ENCODE measurements at places on chromosomes 2 and 18. TPM values are rescaled to one million over a fixed set of nuclear protein-coding genes. Genes with fewer than 3 reads are reported as not detected.

The SERPINB10 gene
- not detected for total RNA-seq

The CCDC102B gene
- 10.4 TPM for total RNA-seq

GRCh38 chr18:34710934-34711333 is 836 bp downstream of the DTNA start:
- peak; percentile 85 for DNase-seq

DNA sequence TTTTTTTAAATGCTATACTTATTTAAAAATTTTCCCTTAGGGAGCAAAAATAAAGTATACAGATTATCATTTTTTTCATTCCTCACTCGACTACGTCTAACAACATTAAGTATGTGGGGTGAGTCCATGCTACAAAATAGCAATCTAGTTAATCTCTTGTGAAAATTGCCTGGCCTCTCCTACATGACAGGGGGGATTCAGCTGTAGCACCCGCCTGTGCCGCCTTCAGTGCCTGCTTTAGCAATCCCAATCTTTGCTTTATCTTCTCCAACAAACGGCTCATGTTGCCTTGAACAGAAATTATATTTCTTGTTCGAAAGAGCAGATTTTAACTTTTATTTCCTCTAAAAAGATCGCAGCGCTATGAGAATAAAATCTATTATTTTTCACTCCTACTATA is 2.4 kb upstream of the SOX11 start:
- DNase-seq = no peak

DNA sequence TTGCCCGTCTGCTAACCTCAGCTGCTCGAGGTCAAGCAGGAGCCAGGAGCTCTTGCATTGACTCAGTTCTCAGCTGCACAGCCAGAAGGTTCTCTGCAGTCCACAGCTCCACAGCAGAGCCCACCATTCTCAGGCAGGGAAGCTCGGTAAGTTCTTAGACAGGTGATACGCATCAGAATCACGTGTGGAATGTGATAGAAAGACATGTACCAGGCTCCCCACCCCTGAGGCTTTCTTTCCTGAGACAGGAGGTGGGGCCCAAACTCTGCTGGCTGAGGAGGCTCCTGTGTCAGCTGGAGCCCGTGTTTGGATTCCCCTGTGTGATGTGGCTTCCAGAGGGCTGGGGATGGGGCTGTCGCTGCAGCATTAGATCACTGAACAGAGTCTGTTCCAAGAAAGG is 28.0 kb downstream of the DIPK1C start:
- no peak for DNase-seq

GRCh38 chr2:166632616-166633015 is 138.6 kb upstream of the SCN7A start:
- peak; percentile 58 for DNase-seq

The CD8B2 gene
- total RNA-seq = not detected

GRCh38 chr2:105313877-105314276 is 15.7 kb downstream of the TGFBRAP1 start:
- DNase-seq = no peak

DNA sequence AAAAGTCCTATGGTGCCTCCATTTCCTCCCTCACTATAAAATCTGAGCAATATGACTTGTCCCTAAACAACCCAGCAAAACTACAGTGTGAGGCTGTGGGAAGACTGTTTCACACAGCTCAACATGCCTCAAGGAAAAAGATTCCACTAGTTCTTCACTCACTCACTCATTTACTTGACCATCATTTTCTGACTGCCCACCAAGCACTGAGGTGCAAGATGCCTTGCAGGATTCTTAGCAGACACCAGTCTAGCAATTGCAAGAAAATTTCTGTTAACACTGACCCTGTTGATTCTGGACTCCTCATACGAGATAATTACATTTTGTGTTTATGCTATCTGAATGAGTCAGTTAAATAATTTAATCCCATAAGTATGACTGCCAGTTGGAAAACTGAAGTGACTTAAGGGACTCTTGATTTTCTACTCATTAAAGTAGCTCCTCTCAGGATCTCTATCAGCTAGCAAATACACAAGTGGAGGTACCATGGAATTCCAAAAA is 51.9 kb upstream of the PCBP1 start:
- peak; percentile 56 for DNase-seq

The THSD7B gene
- 0.32 TPM for total RNA-seq

GRCh38 chr2:129936334-129936934 is 43.0 kb upstream of the RAB6C start:
- DNase-seq = peak; percentile 11

GRCh38 chr18:50281972-50282520 is 723 bp upstream of the MBD1 start:
- DNase-seq = no peak

The ALK gene
- not detected for total RNA-seq

DNA sequence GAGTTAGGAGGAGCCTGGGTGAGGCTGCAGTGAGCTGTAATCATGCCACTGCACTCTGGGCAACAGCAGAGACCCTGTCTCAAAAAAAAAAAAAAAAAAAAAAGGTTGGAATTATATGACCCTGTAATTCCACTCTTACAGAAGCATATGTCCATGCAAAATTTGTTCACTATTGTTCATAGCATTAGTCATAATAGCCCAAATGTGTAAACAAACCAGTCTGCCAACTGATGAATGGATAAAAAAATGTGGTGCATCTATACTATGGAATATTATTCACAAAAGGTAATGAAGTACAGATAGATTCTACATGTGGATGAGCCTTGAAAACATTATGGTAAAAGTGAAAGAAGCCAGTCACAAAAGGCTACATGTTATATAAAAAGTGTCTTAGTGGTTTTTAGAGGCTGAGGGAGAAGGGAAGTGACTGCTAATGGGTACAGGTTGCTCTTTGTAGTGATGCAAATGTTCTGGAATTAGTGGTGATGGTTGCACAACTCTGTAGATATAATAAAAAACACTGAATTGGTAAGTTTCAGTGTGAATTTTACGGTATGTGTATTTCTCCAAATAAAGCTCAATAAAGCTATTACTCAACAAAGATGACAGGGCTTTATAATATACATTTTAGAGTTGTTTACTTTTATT is 9.4 kb downstream of the COA5 start:
- peak; percentile 21 for DNase-seq

GRCh38 chr2:216546241-216546640 is 47.6 kb downstream of the RPL37A start:
- DNase-seq = no peak

DNA sequence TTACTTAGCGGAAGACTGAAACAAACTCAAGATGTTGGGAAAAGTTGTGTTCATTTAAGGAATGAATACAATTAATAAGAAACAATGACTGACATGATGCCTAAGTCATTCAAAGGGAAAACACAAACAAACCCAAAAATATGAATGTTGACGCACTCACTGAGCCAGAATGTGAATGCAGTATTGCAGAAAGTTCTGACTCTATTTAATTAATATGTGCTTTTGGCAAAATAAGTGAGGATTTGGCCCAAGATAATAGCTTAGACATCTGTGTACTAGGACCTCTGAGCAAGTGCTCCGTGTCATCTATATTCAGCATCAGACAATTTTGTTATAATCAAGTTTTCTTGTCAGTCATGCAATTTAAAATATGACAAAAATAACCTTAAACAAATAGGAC is 1138.8 kb upstream of the NXPH2 start:
- DNase-seq = no peak

GRCh38 chr2:52659546-52659945 is 1108.1 kb upstream of the CHAC2 start:
- no peak for DNase-seq

- DNase-seq = no peak
These were observed 84.7 kb upstream of the LAPTM4A start for GRCh38 chr2:20136149-20136548.

The KCNF1 gene
- not detected for total RNA-seq

- DNase-seq = no peak
These were observed 238.0 kb upstream of the COPS8 start for GRCh38 chr2:236847538-236848263.

The GCG gene
- not detected for total RNA-seq

GRCh38 chr2:170950221-170950761 is 21.2 kb downstream of the GORASP2 start:
- DNase-seq = no peak

GRCh38 chr2:134865067-134865787 is 26.8 kb downstream of the ACMSD start:
- DNase-seq = no peak

The ABCG5 gene
- total RNA-seq = not detected

DNA sequence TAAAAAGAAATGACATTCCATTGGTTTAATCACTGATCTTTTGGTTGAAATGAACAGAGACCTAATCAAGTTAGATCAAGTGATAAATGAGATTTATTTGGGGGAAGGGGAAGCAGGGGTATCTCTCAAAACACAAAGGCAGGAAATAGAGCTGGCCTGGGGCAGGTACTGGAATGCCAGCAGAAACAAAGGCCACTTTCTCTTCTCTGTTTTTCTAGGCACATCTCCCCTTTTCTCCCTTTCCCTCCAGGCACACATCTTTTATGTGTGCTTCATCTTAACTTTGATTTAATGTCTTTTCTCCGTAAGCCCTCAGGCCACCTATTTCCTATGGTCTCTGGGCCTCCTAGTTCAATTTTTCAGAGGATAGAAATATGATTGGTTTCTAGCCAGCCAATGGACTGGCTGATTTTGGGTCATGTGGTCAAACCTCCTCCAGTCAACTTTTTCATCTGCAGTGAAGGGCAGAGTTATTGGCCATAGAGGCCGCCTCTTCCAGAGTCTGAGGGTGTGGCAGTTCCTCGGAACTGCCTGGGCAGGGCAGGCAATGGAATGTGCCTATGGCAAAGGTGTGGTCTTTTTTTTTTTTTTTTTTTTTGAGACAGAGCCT is 58.9 kb upstream of the FAM136A start:
- DNase-seq = no peak

The RBM44 gene
- 0.97 TPM for total RNA-seq

DNA sequence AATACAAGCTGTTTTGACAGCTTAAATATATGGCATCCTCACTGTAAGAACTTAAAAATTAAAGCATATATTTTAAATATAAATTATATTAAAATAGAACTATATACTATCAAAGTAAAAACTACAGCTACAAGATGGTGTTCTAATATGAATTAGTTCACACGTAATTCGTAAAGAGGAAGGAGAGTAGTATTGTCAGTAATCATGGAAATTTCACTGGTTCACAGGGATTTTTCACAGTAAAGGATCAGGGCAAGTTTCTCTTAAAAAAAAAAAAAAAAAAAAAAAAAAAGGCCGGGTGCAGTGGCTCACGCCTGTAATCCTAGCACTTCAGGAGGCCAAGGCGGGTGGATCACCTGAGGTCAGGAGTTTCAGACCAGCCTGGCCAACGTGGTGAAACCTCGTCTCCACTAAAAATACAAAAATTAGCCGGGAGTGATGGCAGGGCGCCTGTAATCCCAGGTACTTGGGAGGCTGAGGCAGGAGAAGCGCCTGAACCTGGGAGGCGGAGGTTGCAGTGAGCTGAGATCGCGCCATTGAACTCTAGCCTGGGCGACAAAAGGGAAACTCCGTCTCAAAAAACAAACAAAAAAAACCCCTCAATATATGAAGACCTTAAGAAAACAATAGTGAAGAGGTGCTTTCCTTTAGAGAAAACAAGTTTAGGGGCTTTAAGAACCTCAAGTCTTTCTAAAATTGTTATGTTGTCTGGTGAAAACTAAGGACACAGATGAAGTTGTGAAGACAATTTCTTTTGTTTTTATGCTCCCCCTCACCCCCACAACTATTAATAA is 32.5 kb downstream of the PNO1 start:
- no peak for DNase-seq

DNA sequence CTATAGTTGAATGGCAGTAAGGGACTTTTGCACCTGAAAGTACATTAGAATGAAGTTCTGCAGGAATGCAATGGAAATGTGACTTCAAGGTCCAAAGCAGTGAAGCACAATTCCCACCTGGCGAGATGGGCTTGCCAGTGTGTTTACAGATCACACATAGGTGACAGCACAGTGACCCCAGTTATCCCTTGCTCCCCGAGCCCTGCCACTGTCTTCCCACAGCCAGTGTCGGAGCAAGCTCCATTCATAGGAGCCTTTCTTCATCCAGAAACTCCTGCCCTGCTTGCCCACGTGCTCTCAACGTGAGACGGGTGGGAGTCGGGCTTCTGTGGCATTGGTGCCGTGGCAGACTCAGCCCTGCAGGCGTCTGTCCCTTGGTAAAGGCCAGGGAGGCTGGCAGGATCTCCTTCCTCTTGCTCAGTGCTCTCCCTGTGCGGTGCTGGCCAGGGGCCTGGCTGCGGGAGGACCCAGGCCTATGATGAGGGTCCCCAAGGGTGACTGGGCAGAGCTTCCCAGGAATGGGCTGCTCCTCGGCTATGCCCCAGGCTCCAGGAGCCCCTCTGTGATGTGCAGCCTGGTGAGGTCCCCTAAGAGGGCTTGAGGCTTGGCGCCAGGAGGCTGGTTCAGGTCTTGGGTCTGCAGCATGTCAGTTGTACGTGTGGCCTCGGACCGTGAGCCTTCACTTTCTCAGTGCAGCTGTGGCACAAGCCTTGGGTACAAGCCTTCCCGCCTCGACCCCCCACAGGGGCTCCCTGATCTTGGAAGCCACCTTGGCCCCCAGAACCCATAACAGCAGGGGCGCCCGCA is 40.2 kb downstream of the SNED1 start:
- no peak for DNase-seq

The SULT1C4 gene
- 0.32 TPM for total RNA-seq

DNA sequence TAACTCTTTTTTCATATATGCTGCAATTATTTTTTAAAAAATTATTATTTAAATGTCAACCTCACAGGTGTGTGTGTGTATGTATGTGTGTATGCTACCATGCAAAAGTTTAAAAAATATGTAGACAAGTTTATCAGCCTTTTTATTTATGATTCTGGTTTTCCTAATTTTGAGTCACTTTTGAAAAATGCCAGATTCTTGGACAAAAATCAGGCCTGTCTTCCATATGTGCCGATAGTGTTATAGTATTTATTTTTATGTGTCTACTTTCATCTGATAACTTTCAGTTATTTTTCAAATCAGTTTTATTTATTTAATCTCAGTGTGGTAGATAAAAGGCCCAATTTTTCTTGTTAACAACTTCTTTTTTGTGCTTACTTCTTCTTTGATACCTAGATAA is 176.2 kb downstream of the RDH14 start:
- DNase-seq = peak; percentile 45

GRCh38 chr2:233794128-233794658 is 16.1 kb downstream of the MROH2A start:
- no peak for DNase-seq

The MRPL30 gene
- 31.2 TPM for total RNA-seq

The ORMDL1 gene
- total RNA-seq = 32.9 TPM

The CNGA3 gene
- total RNA-seq = not detected

- DNase-seq = no peak
These were observed 263.7 kb upstream of the SPOPL start for GRCh38 chr2:138237667-138238384.

- no peak for DNase-seq
These were observed 59.8 kb downstream of the MOGAT1 start for GRCh38 chr2:222731201-222731621.

The PSD4 gene
- 4.7 TPM for total RNA-seq

- DNase-seq = no peak
These were observed 26.7 kb upstream of the TGFA start for GRCh38 chr2:70580352-70580751.

The CFC1 gene
- not detected for total RNA-seq

All from fibroblast of villous mesenchyme (primary cell).